Stimulated activated CD4-positive, alpha-beta T cell treated with anti-CD3 and anti-CD28 coated beads, Interleukin-12 subunit alpha, Interleukin-12 subunit beta, amount 100 ng/mL, for 48 hours (primary cell): ENCODE measurements at places on chromosomes 6 and 20.

DNA sequence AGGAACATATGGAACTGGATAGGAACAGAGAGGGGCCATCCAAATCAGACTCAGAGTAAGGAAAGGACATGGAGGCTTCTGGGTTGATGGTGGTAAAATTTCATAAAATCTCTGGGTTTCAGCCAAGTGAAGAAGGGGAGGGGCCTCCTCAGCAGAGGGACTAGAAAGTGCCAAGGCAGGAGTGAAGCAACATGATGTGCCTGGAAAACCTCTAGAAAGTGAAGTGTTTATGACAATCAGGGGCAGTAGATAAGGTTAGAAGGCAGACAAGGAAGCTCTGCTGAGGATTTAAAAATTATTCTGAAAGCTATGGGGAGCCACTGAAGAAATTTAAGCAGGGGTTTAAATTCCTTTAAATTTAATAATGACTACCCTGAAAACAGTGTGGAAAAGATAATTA, 126.0 kb upstream of the TENT5A start:
- DNase-seq, result no peak

- no peak for DNase-seq
Observed at GRCh38 chr6:41153992-41154625, at the start of gene TREML1. TREML1 (minus strand) TSS chr6:41154347; CDS start chr6:41154288, 59 bp downstream.

DNA sequence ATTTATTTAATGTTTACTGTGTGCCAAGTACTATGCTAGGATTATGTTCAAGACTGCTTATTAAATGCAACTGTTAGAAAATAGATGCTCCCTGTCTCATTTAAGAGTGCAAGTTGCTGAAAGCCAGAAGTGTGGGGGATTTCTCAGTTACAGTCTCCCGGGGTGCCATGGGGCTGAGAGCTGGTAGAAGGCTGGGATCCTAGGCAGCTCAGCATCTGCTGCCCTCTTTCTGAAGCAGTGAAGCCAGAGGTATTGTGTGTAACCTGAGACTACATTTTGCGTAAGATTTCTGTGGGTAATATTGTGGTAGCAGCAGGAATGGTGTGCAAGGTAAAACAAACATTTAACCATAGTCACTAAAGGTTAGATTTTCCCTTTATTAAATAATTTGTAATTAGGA, 120.6 kb downstream of the AKAP7 start:
- DNase-seq, result no peak

DNA sequence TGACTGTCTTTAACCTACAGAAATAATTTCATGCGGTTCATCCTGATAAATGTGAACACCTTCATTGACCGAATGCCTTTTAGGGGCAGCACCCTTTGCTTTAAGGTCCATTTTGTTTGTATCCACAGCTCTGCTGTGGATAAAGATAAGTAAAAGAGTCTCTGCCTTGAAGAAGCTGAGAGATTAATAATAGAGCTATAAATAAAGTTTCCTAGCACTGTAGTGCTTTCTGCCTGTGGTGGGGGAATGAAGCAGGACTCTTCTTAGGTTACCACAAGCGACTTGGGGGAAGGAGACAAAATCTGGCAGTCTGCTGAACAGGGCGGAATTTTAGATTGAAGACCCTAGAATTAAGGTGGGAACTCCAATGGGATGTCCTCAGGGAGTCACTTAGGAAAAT, 57.6 kb downstream of the EYA4 start:
- no peak for DNase-seq

GRCh38 chr20:13996265-13996664, 949 bp downstream of the MACROD2 start:
- DNase-seq, result no peak
